ENCODE measurements at places on chromosomes 16 and 17.
A peak's percentile ranks its signal among the peaks of the same experiment; 100 is the strongest.

- peak; percentile 53 for DNase-seq
Measured at GRCh38 chr16:14289692-14290340, 218.7 kb downstream of the MRTFB start.

GRCh38 chr16:51543971-51544370 lies 392.9 kb upstream of the SALL1 start:
- no peak for DNase-seq

DNA sequence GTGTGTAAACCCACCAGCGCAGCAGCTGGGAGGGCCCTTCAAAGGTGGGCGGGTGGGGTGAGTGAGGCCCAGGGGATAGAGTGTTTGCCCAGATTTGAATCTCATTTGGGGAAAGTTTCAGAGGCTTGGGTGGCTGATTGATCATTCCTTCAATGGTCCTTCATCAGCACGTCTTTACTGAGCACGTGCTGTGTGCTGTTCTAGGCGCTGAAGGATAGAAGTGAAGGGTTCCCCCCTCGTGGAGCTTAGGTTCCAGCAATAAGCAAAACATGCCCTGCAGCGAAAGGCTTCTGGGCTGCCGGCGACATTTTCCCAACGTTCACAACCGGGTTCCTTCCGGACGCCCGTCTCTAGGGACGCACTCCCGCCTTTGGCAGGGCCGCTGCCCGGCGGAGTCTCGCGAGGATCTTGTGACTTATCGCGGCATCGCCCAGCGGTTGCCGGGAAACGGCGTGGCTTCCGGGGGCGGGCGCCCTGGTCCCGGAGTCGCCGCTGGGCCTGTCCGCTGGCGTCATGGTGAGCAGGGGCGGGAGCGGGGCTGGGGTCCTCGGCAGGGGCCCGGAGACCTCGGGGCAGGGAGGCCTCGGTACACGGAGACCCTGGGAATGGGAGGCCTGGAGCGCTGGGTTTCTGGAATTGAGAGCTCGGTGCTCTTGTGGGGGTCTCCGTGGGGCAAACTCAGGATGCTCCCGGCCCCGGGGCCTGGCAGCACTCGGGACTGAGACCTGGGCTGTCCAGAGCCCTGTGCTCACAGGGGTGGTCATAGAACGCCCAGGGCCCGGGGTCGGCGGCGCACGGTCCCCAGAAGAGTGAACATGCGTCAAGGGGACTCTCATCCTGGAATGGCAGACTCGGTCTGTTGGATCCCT lies 3.2 kb upstream of the DBNDD1 start:
- peak; percentile 93 for DNase-seq

GRCh38 chr17:73555199-73555960 lies 88.9 kb downstream of the SDK2 start:
- DNase-seq, result no peak

DNA sequence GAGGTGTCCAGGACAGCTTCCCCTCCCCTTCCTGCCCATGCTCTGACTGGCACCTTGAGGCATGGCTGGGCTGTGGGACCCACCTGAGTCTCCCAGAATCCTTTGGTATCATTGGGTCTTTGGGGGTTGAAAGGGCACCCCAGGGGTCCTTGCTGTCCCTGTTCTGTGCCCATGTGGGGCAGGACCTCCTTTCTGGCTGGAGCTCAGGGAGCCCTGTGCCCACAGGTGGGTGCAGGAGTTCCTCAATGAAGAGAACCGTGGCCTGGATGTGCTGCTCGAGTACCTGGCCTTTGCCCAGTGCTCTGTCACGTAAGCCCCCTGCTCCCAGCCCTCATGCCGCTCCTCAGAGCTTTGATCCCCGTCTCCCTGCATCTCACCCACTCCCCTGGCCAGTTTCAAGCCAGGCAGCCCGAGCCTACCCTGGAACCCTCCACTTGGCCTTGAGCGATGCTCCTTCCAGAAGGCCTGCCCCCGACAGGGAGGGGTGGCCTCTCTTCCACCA lies 11.8 kb downstream of the FMNL1 start:
- no peak for DNase-seq

- no peak for DNase-seq
Measured at GRCh38 chr16:4724661-4725270, 9.3 kb downstream of the ANKS3 start.

DNA sequence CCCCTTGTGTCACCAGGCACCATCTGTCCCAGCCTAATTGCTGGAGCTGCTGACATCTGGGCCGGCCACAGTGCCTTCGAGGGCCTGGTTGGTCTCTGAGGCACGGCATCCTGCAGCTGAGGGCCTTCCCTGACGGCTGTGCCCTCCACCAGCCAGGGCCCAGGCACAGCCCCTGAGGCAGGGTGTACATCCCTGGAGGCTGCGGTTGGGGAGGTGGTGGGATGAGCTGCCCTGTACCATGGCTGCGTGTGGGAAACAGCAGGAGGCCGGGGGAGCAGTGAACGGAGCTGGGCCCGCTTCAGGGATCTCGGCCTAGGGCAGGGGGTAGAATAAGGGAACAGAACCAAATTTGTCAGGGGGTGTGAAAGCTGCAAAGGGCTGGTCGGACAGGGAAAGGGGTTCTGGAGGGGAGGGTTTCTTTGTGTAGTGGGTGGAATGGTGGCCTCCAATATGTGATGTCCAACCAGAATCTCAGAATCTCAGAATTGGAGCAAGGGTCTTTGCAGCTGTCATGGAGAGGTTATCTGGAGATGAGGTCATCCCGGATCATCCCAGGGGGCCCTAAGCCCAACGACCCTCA lies 10.0 kb upstream of the SLC38A10 start:
- no peak for DNase-seq

Data from activated CD4-positive, alpha-beta T cell treated with anti-CD3 and anti-CD28 coated beads, Interleukin-2, Interleukin-6, amounts not matched to agents 100 ng/mL and 50 ng/mL, durations not matched to agents 16 hours and 8 hours (primary cell).